ENCODE measurements at places on chromosomes 12 and 14.

GRCh38 chr12:85865890-85866289 lies 8.2 kb upstream of the NTS start:
- DNase-seq = no peak

DNA sequence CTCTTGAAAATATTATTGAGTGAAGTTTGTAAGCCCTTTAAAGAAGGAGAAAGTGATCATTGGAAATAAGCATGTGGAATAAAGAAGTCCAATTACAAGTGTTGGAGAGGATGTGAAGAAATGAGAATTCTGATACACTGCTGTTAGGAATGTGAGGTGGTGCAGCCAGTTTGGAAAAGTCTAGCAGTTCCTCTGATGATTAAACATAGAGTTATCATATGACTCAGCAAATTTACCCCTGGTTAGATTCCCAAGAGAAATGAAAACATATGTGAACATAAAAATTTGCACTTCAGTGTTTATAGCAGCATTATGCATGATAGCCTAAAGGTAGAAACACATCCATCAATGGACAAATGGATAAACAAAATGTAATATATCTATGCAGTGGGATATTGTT lies 319.9 kb downstream of the AEBP2 start:
- no peak for DNase-seq

- no peak for DNase-seq
Observed at GRCh38 chr12:87020071-87020470, 763.9 kb upstream of the MGAT4C start.

DNA sequence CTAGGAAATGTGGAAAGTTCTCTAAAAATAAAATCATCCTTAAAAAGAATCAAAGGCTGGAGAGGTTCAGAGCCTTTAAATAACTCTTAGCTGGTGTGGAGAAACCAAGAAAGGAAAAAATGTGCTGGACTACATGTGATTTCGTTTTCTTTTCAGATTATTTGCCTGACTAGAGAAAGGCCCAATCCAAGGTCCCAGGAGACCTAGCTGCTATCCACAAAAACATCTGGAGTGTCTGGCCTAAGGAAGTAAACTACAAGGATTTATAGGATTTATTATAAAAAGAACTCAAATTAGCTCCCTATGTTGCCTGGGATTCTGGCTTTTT lies 774 bp upstream of the TMEM30B start:
- no peak for DNase-seq

- no peak for DNase-seq
Observed at GRCh38 chr14:103434868-103435442, 49.7 kb downstream of the MARK3 start.

- DNase-seq = no peak
Observed at GRCh38 chr14:21617614-21618013, 17.1 kb downstream of the OR10G2 start.

- no peak for DNase-seq
Observed at GRCh38 chr12:63816031-63816430, 28.5 kb upstream of the SRGAP1 start.
